B cell (primary cell): ENCODE measurements at places on chromosomes 12 and 14.

GRCh38 chr14:22692194-22692593 is 48.0 kb upstream of the OR6J1 start:
- DNase-seq: no peak
- no peak overlapping the region for H3K4me3 ChIP-seq
- H3K27ac ChIP-seq: no peak overlapping the region
- H3K27me3 ChIP-seq: peaks cover 5% of the 10 kb centered on the region

GRCh38 chr14:63174760-63175191 is 29.5 kb upstream of the RHOJ start:
- no peak overlapping the region for H3K27ac ChIP-seq
- H3K4me1 ChIP-seq: no peaks in the 10 kb centered on the region
- DNase-seq: no peak
- no peaks in the 10 kb centered on the region for H3K27me3 ChIP-seq
- H3K4me3 ChIP-seq: no peak overlapping the region

DNA sequence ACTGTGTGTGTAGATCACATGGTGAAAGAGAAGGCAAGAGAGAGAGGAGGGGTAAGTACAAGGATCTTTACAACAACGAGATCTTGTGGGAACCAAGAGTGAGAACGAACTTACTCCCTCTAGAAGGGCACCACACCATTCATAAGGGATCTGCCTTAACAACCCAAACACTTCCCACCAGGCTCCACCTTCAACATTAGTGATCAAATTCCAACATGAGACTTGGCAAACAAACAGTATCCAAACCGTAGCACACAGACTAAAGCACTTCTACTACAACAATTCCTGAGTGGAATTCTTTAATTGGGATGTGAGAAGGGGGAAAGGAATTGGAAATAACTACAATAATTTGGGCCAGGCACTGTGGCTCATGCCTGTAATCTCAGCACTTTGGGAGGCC is 35.0 kb upstream of the ESR2 start:
- no peaks in the 10 kb centered on the region for H3K36me3 ChIP-seq
- no peak for DNase-seq
- H3K4me3 ChIP-seq: no peak overlapping the region
- no peaks in the 10 kb centered on the region for H3K4me1 ChIP-seq
- H3K27ac ChIP-seq: no peak overlapping the region
- H3K27me3 ChIP-seq: no peaks in the 10 kb centered on the region

GRCh38 chr12:88737838-88738472 is 157.7 kb upstream of the KITLG start:
- H3K36me3 ChIP-seq: no peaks in the 10 kb centered on the region
- H3K4me3 ChIP-seq: no peak overlapping the region
- no peak for DNase-seq
- no peaks in the 10 kb centered on the region for H3K27me3 ChIP-seq
- H3K27ac ChIP-seq: no peak overlapping the region
- no peaks in the 10 kb centered on the region for H3K4me1 ChIP-seq

DNA sequence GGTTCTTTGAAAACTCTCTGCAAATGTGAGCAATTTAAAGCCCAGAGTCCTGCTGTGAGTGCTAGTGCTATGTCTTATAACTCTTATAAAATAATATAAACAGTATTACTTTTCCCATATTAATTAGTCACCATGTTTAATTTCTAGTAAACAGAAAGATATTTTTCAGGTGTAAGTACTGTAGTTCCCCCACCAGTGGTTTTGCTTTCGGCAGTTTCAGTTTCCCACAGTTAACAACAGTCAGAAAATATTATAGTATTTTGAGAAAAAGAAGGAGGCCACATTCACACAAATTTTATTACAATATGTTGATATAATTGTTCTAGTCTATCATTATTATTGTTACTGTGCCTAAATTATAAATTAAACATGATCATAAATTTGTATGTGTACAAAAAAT is 800.5 kb downstream of the LRFN5 start:
- no peaks in the 10 kb centered on the region for H3K36me3 ChIP-seq
- H3K4me3 ChIP-seq: no peak overlapping the region
- DNase-seq: no peak
- H3K27ac ChIP-seq: peak overlapping the region; percentile 4

DNA sequence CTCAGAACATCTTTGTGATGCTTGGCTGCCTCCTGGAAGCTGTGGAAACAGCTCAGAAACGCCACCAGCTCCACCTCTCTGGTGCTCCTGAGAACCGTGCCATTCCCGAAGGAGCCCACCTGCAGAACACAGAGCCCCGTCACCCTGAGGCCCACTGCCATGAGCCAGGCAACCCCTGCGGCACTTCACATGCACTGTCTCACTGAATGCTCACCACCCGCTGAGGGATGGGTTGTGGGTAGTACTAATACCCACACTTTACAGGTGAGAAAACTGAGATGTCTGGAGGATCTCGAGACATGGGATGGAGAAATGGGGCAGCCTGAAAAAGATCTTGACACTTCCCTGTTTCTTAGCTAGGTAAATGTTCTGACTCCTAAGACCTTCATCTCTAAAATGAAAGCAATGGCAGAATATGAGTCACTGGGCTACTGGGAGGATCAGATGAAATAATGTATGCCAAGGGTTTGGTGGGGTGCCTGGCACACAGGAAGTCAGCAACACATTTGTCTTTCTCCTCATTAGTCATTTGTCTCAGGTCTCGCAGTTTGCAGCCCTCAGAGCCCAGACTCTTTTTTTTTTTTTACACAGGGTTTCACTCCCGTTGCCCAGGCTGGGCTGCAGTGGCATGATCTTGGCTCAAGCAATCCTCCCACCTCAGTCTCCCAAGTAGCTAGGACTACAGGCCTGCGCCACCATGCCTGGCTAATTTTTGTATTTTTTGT is 5.3 kb downstream of the OASL start:
- H3K36me3 ChIP-seq: no peaks in the 10 kb centered on the region
- H3K27ac ChIP-seq: no peak overlapping the region
- no peak for DNase-seq
- peaks cover 16% of the 10 kb centered on the region for H3K4me1 ChIP-seq

- no peaks in the 10 kb centered on the region for H3K4me1 ChIP-seq
- H3K27me3 ChIP-seq: no peaks in the 10 kb centered on the region
- no peak overlapping the region for H3K4me3 ChIP-seq
- no peaks in the 10 kb centered on the region for H3K36me3 ChIP-seq
- H3K27ac ChIP-seq: no peak overlapping the region
Observed at GRCh38 chr12:20863056-20863455, 52.6 kb downstream of the SLCO1B3 start.

GRCh38 chr14:73369428-73369827 is 88.9 kb downstream of the NUMB start:
- no peak for DNase-seq
- peaks cover 4% of the 10 kb centered on the region for H3K36me3 ChIP-seq
- H3K27me3 ChIP-seq: no peaks in the 10 kb centered on the region

DNA sequence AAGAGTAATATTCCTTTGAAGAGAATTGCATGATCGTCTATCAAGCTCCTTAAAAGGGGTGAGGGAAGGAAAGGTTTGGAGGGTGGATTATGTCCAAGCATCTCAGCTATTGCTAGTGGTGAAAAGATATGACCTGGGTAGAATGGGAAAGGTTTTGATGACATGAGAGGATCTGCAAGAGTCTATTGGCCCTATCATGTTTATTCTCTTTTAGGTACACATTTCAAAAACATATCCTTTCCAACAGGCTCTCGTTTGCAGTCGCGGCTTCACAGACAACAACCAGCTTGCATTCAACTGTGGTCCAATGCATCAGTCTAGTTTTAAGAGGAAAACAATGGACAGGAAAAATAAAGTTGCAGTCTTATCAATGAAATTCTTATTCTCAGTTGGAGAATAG is 17.1 kb downstream of the FOXG1 start:
- peaks cover 28% of the 10 kb centered on the region for H3K27me3 ChIP-seq
- H3K36me3 ChIP-seq: no peaks in the 10 kb centered on the region
- H3K4me3 ChIP-seq: no peak overlapping the region
- peaks cover 19% of the 10 kb centered on the region for H3K4me1 ChIP-seq
- no peak overlapping the region for H3K27ac ChIP-seq

- H3K36me3 ChIP-seq: no peaks in the 10 kb centered on the region
- H3K4me1 ChIP-seq: peaks cover 23% of the 10 kb centered on the region
- peaks cover 9% of the 10 kb centered on the region for H3K27me3 ChIP-seq
Observed at GRCh38 chr14:74959596-74960180, 4.3 kb upstream of the PGF start.

DNA sequence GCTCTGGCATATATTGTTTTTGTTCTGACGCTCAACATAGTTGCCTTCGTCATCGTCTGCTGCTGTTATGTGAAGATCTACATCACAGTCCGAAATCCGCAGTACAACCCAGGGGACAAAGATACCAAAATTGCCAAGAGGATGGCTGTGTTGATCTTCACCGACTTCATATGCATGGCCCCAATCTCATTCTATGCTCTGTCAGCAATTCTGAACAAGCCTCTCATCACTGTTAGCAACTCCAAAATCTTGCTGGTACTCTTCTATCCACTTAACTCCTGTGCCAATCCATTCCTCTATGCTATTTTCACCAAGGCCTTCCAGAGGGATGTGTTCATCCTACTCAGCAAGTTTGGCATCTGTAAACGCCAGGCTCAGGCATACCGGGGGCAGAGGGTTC is 77.0 kb downstream of the GTF2A1 start:
- no peak for DNase-seq
- H3K36me3 ChIP-seq: no peaks in the 10 kb centered on the region
- H3K4me1 ChIP-seq: peaks cover 9% of the 10 kb centered on the region
- no peak overlapping the region for H3K27ac ChIP-seq

DNA sequence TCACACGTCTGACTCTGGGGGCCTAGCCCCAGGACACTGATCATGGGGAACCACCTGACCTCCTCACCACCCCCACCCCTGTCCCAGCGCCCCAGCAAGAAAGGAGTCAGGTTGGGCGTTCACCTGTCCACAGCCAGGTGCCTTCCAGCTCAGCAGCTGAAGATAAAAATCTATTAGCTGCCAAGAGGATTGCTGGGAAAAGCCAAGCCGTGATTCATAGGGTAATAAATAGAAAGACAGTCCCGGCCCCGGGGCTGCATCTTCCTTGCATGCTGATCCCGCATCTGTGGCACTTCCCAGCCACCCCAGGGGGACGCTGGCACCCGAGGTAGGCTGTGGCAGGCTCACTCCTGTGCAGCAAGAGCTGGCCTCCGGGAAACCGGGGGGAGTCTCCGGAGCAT is 70.2 kb upstream of the NCOR2 start:
- no peak overlapping the region for H3K4me3 ChIP-seq
- H3K27me3 ChIP-seq: peaks cover 6% of the 10 kb centered on the region
- no peak for DNase-seq
- H3K27ac ChIP-seq: no peak overlapping the region
- no peaks in the 10 kb centered on the region for H3K4me1 ChIP-seq

GRCh38 chr14:89093083-89093730 is 268.8 kb downstream of the TTC8 start:
- H3K4me1 ChIP-seq: no peaks in the 10 kb centered on the region
- H3K27me3 ChIP-seq: no peaks in the 10 kb centered on the region
- DNase-seq: no peak
- no peak overlapping the region for H3K27ac ChIP-seq

DNA sequence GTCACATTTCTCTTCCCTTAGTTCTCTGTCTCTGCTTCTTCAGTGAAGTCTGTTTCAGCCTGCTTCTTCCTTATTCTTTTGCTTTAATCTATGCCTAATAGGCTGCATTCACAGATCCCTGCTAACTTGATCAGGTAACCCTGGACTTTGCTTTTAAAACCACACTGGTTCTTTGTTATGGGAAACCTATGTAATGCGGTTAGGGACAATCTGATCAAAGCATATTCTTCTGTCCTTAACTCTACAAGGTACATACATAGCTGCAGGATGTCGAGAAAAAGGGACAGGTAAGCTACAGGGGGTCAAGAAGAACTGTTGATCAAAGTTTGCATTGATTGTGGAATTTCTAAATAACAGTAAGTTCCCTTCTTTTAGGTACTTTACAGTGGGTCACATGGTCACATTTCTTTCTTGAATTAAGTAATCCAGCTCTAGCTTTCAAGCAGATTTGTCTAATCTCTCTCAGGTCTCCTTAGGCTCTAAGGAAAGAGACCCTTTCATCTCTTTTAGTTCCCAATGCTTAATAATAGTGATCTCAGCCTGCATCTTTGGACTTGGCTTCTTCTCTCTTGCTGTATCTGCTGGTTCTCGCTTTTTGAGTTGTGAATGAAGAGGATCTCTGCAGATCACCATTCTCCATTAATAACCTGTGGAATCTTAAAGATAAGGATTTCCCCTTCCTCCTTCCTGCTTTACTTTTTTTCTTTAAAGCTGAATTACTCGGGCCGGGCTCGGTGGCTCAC is 3.8 kb downstream of the COPZ1 start:
- no peak overlapping the region for H3K4me3 ChIP-seq
- no peak for DNase-seq
- H3K27ac ChIP-seq: no peak overlapping the region
- H3K36me3 ChIP-seq: no peaks in the 10 kb centered on the region

DNA sequence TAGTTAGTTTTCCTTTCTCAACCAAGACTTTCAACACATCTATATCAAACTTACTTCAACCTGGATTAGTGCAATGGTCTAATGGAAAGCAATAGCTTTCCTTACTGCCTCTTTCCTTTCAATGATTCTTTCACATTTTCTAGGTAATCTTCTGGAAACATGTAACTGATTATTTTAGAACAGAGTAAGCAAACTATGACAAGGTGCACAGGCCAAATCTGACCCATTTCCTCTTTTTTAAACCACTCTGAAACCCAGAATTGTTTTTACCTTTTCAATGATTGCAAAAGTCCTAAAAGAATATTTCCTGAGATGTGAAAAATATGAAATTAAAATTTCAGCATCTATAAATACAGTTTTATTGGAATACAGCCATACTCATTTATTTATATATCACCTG is 81.6 kb upstream of the TMTC2 start:
- no peaks in the 10 kb centered on the region for H3K27me3 ChIP-seq
- H3K27ac ChIP-seq: no peak overlapping the region
- DNase-seq: no peak
- H3K4me1 ChIP-seq: no peaks in the 10 kb centered on the region

DNA sequence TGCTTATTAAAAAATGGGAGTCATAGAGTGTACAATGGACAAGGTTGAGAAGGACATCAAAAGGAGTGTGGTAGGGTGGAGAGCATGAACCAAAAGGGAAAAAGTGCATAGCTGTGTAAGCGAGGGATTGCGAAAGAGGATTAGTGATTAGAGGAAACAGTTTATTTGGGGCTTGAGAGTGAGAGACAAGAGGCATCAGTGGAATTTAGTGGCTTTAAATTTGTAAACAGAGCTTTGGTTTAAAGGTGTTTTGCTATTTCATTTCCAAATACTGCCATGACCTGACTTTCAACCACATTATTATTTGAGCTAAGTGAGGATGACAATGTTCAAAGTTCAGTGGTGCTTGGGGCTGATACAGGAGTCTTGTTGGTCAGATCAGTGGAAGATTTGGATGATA is 53.4 kb downstream of the SLC16A7 start:
- no peak overlapping the region for H3K4me3 ChIP-seq
- no peaks in the 10 kb centered on the region for H3K36me3 ChIP-seq
- DNase-seq: no peak
- no peaks in the 10 kb centered on the region for H3K27me3 ChIP-seq
- H3K27ac ChIP-seq: no peak overlapping the region

DNA sequence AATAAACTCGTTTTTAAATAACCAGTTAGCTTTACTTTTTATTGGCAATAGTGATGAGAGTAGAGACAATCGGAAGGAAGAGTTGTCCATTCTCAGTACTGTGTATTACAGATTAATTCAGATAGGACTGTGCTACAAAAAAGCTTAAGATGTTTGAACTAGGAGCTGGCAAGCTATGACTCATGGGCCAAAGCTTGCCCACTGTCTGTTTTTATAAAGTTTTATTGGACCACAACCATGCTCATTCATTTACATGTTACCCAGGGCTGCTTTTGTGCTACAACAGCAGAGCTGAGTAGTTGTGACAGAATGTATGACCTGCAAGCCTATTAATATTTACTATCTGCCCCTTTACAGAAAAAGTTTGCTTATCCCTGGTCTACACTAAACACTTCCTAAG is 19.4 kb downstream of the GNS start:
- H3K4me3 ChIP-seq: no peak overlapping the region
- DNase-seq: no peak
- no peaks in the 10 kb centered on the region for H3K4me1 ChIP-seq
- no peaks in the 10 kb centered on the region for H3K27me3 ChIP-seq
- H3K36me3 ChIP-seq: peaks cover 59% of the 10 kb centered on the region
